ENCODE measurements at places on chromosomes 6 and 20.

- no peak for DNase-seq
Observed at GRCh38 chr6:53585208-53585900, 40.5 kb upstream of the GCLC start.

DNA sequence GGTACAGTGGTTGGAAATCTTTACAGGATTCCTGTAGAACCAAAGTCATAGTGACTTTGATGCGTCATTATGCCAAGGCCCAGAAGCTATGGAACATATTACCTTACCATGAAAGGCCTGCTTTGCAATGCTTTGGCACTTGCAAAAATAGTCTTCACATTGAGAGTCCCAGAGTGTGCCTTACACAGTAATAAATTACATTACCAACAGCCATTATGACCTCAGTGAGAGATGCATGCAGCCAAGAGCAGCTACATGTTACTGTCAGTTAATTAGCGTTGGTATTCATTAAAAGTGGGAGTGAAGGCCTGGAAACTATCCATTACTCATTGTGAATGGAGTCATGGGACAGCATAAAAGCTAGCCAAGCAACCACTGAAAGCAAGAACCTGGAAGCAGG, 39.2 kb upstream of the HDDC2 start:
- DNase-seq = no peak

DNA sequence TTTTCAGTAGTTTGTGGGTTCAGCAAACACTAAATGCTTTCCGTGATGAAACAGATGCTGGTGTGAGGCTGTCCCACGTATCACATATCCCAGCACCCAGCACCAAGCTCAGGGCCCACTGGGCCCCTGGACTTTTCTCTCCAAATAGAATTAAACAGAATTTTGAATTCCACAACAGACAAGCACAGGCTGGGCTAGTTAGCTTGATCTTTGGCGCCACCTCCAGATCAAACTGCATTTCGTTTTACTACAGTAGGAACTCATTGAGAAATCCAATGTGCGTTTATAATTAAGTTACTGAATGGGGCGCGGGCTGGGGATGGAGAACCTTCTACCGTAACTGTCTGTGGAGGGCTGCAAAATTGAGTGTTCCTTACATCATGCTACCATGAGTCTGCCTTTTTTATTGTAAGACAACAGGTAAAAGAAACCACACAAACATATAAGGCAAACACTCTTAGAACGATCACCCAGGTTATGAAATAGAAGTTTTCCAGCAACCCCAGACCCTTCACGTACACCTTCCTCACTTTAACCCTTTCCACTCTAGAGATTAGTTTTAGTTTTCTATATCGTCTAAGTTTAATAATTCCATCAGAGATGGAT, 107.8 kb downstream of the ZFP64 start:
- DNase-seq = peak; percentile 26

DNA sequence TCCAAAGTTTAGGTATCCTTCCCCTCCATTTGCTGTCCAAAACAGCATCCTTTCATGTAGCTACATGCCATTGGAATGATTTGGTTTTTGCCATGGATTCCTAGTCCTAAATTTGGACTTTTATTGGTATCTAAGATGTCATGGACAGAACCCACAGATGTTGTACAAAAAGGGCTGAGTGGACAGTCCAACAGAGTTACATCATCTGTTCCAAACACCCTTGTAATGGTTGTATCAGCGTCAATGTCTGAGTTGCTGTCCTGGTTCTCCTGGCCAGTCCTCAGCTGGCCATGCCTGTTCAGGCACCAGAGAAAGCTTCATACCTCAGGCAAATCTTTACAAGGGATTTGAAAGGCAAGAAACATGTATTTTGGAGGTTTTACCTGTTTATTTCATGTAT, 191.3 kb downstream of the ESR1 start:
- DNase-seq = no peak

DNA sequence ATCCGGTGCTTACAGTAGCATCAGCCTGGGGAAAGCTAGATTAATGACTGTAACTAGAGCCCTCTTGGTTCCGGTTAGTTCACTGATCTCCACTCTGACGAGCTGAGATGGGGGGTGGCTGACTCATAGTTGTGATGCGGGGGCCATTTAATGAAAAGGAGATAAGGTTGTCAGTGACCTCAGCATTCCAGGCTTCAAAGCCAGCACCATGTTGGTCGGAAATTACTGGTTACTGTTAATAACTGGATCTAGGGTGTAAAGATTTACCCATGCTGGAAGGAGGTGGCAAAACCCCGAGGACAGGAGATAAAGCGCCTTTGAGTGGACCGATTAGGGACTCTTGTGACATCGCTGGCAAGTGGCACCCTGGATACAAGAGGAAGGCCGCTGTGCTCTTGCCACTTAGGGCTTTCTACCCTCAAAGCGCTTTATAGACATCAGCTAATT, 21.1 kb downstream of the FOXC1 start:
- no peak for DNase-seq

GRCh38 chr20:46622165-46622564, 29.1 kb downstream of the SLC13A3 start:
- no peak for DNase-seq

GRCh38 chr6:111775145-111775922, 97.9 kb downstream of the FYN start:
- DNase-seq = no peak

DNA sequence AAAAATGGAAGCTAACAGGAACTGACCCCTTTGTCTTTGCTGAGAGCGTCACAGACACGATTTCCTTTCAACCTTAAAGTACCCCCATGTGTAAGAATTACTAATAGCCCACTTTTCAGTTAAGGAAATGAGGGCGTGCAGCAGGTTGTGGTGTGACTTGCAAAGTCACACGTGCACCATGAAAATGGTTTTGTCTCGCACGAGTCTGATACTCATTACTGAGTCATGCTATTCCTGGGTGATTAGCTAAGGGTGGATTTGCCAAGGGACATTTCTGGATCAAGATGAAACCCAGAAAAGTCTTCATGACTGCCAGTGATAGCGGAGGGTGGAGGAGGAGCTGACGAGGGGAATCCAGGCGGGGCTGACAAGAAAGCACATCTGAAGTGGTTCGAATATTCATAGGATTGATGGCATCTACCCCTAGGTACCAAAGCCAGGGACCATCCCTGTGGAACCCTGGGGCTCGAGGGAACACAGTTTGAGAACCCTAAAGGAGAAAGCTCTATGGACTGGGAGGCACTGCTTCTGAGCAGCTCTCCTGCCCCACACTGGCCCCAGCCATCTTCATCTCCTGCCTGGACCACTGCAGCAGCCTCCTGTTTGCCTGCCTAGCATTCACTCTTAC, 12.1 kb upstream of the NFATC2 start:
- no peak for DNase-seq

- no peak for DNase-seq
Observed at GRCh38 chr6:146312608-146313007, 231.0 kb upstream of the RAB32 start.

DNA sequence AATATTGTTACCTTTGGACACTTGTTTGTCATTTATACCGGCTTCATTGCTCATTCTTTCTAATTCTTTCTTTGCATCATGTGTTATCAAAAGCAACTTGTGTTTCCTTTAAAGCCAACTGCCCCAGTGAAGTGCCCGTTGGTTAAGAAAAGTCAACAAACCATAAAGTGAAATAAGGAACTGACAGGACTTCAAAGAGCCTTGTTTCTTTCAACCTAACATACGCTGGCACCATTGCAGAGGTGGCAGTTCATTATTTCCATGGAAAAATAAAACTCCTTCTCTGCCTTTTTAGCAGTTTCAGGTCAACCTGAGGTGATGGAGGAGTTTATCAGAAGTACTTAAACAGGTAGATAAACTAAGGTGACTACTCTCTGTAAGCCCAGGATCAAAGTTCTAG, 28.8 kb downstream of the FERMT1 start:
- DNase-seq = no peak

- DNase-seq = no peak
Observed at GRCh38 chr6:68046302-68046701, 588.8 kb upstream of the ADGRB3 start.

DNA sequence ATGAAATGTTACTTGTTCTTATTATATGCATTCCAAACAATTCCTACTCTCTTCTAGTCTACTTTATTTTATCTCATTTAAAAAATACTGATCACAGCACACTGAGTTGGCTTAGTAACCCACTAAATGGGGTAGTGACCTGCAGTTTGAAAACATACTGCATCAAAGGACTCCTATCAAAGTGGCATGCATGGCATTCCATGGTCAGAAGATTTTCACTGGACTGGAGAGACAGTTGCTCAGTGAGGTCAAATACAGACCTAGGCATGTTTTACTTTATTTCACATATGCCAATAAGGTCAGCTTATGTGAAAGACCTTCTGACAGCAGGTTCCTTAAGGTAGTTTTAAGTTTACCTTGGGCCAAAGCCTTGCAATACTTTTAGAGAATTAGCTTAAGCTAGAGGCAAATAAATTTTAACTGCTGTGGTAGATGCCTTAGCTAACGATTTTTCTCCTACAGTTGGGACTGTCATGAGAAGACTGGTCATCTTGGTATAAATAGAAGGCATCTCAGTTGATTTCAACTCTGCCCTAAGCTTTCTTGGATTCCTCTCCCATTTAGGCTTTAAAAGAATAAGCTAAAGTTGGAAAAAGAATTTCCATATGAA, 35.1 kb downstream of the TPD52L1 start:
- no peak for DNase-seq

DNA sequence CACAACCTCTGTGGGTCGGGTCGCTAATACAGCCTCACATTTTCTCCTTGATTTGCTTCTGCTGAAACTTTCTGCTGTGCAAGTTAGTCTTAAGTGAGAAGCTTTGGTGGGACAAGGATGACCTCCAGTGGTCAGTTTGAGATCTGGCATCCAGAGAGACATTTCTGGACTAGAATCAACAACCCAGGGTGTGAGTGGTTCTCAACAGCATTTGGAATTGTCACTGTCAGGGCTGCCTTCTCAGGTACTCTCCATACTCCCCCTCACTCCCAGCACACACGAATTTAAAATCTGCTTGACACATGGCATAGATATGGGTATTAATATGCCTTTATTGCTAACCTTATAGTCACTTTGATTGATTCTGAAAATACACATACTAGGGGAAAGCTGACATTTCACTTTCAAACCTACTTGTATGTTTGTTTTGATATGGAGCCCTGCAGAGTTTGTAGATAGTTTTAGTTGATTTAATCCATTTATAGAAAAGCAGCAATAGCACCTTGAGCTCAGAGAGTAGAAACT, 13.2 kb downstream of the OTOR start:
- DNase-seq = peak; percentile 35

DNA sequence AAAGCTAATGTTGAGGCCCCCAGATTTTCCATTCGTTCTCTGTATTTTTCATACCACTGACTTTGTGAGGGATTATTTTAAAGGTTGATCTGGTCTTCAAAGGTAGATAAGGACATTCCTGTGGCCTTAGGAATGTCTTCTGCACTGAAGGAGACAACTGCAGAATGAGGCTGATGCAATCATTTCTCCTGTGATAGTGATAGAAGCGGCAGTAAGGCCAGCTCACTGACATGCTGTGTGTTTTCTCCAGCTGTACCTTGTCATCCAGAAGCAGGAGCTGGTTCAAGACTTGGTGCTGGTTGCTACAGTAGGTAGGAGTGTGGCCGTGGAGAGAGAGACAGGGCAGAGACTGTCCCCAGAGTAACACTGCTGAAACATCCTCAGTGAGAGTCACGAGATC, 53.8 kb downstream of the DCBLD1 start:
- no peak for DNase-seq

- DNase-seq = no peak
Observed at GRCh38 chr6:36856277-36856676, 17.0 kb upstream of the CPNE5 start.

- DNase-seq = no peak
Observed at GRCh38 chr6:78231002-78231401, 578.2 kb downstream of the MEI4 start.

DNA sequence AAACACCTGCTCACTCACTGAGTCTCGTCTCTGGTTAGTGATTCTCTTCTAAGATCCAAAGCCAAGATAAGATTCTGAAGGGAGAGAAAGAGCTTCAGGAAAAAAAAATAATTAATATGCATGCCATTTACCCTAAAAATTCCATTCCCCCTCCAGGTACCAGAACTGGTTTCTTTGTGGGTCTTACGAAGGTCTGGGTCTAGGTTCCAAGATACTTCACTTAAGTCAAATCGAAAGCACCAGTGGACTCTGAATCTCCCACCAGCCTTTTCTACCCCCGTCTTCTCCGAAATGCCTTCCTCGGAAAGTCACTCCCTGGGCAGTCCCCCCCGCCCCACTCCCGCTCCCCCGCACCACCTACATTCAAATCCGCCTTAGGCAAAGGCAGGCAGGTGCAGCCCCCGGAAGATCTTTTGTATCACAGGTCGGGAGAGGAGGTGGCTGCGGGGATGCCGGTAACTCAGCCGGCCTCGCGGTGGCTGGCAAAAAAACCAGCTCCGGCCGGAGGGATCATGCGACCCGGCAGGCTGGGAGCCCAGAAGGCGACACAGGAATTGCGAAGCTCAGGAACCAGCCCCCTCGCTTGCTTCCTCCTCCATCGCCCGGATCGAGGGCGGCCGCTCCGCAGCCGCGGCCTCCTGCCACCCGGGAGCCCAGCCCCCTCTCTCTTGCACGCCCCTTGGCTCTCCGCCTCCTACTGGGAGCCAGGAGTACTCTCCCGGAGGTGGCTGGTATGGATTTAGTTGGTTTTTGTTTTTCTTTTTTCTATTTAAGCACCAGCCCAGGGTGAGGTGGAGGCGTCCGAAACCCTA, at the start of gene BCL2L1:
BCL2L1 (minus strand) TSS at position 612 of the 812 bp plus-strand sequence. CDS start 650 bp downstream, outside the sequence.
- no peak for DNase-seq

DNA sequence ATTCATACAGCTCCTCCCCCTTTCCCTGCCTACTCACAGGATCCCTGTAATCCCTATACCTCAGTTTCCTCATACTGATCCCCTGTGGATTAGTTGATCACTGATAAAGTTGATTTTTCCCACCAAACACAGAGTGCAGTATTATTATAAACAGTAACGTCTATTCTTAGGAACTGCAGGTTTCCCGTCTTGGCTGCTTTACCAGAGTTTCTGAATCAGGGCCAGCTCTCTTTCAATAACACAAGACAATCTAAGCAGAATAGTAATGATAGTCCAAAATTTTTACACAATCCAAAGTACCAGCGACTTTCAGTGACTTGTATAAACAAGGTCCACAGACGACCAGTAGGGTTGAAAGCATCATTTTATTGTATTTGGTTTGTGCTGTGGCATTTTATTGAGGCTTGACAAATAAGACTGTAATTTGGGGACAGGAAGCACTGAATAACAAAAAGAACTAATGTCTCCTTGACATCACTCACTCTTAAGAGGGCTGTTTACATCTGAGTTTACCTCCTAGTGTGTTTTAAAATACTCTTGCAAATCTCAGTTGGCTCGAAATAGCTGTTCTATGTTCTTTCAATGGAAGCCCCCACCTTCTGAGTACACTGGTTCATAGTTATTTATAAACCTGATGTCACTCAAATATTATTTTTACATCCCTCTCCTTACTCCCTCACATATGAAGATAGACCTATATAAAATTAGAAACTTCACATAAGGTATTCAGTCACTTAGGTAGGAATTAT, 6.1 kb upstream of the JARID2 start:
- DNase-seq = no peak

- DNase-seq = no peak
Observed at GRCh38 chr6:22804620-22805261, 235.4 kb downstream of the HDGFL1 start.

GRCh38 chr6:41013466-41014153, 25.4 kb downstream of the UNC5CL start:
- DNase-seq = no peak

- DNase-seq = peak; percentile 69
Observed at GRCh38 chr6:57432919-57433684, 115.7 kb downstream of the PRIM2 start.

All from skeletal muscle cell (primary cell).